H9 (cell line): ENCODE measurements at places on chromosomes 2 and 18.

DNA sequence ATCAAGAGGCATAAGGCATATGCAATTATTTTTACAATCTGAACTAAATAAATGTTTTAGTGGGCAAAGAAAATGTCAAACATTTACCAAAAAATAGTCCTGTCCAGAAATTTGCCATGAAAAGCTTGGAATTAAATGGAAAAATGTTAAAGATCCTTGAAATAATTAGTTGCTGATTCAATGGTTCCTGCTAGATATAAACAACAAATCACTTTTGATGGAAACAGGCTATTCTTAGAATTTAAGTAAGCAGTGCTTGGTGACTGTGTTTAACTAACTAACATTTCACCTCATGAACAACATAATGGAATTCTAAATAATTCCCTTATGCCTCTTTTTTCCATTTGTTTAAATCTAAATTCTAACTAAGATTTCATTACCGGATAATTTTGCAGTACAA, 3.9 kb downstream of the RND3 start:
- no peak for DNase-seq

DNA sequence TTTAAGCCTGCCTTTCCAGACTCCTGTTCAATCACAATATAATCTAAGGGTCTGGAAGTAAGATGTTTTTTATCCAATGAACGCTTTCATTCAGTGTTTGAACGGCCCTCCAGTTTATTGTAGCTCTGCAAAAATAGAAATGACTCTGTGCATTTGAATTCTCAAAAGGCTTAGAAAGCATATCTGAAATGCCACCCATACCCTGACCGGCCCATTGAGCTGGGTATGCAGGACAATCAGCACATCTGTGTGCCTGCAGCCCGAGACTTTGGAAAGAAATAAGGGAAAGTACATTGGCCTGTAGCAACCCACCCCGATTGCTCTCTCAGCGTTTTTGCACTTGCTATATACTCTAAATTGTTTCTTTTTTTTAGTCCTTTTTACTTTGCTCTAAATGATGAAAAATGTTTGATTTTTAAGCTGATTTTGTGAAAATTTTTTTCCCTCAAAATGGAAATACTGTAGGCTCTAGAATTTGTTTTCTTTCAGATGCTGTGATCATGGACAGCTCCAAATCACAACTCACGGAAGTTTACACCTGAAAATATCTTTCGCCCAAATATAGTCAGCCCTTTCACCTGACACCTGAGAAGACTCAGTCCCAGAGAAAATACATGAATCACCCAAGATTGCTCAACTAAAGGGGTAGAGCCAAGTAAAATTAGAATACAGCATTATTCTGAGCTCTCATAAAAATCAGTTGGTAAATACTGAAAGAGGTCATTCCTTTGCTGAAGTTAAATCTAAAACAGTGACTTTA, 194.5 kb upstream of the SIX3 start:
- DNase-seq: no peak

- no peak for DNase-seq
These were observed 7.5 kb upstream of the RNF144A start for GRCh38 chr2:6909431-6910385.

GRCh38 chr2:128498086-128498485, 179.4 kb upstream of the HS6ST1 start:
- DNase-seq: no peak

GRCh38 chr2:79191816-79192215, 32.3 kb upstream of the REG3A start:
- DNase-seq: no peak

DNA sequence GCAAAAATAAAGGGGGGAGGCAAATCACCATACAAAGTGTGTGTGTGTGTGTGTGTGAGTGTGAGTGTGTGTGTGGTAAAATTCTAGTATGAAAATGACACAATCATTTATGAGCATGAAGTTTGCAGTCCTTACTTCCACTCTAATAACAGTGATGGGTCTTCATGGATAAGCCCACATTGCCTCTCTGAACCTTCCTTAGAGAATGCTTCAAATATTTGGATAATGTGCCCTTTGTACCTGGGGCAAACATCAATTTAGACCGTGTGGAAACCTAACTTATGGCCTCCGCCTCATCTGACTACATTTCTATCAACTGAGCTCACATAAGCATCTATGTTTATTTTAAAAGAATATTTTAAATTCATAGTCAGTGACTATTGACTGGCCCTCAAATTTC, 3.7 kb downstream of the SCN9A start:
- DNase-seq: no peak

GRCh38 chr2:96872591-96873349, 2.9 kb upstream of the SEMA4C start:
- DNase-seq: no peak

- peak; percentile 47 for DNase-seq
These were observed 237.6 kb downstream of the PRKCE start for GRCh38 chr2:45889053-45889452.
